ENCODE measurements at places on chromosomes 5 and 9.

GRCh38 chr9:69339620-69340019 is 14.6 kb downstream of the ENTREP1 start:
- no peak for DNase-seq

GRCh38 chr9:63816751-63817621 is 1468.0 kb downstream of the FOXD4L5 start:
- peak; percentile 58 for DNase-seq

DNA sequence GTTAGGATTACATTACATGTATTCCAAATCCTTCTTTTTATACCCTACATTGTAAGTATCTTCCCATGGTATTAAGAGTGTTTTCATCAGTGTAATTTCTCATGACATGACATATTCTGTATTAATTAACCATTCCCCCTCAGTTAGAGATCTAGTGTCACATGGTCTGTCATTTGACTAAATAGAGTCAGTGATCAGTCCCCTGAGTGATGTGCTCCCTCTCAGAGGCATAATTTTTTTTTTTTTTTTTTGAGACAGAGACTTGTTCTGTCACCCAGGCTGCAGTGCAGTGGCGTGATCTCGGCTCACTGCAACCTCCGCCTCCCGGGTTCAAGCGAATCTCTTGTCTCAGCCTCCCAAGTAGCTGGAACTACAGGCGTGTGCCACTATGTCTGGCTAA is 218.6 kb downstream of the TTLL11 start:
- DNase-seq = no peak

DNA sequence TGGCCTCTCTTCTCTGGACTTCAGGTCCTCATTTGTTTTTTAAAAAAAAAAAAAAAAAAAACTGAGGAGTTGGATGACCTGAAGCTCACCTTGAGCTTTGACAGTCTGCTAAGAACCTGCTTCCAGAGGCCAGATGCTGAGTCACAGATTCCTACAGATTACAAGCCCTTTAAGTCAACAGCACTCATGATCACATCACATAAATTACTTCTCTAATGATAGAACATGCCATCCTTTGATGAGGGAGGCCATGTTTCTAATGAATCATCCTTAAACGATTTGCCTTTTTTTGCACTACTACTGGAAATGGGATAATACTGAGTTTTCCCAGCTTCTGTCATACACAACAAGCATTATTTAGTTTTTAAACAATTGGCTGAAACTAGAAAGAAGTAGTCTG is 34.2 kb upstream of the MYOT start:
- no peak for DNase-seq

DNA sequence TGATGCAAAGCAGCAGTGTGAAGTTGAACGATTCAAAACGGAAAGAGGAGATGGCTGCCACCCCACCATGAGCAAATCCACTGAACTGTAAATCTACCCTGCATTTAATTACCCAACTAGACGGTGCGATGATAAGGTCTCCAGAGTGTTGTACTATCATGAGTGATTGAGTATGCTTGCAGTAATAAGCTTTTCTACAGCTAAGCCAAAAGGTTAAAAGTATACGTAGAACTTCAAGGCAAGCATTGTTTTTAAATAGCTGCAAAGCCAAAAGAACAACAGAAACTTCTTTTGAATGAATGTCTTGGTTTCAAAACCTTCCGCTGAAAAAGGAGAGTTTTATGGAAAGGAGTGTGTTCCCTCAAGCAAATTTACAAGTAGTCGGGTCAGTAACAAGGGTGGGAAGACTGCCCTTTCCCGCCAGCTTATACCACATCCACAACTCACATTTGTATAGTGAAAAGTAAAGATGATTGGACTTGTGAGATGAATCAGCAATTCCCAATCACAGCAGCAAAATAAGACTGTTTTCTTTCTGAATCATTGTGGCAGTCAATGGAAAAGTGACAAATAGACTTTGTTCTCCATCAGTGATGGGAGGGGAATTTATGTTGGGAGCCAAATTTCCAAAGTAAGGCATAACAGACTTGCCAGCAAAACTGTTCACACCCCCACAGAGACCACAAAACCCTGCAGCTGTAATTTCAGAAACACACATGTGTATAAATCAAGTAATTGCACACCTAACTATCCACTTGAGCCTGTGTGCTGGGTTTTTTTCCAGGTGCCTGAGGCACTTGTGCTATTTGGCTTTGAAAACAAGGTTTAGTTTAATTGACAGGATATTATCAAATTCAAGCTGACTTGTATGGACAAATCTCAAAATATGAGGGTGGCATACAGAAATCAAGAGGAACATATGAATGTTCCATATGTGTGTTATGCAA is 407.7 kb upstream of the GRAMD2B start:
- DNase-seq = no peak

DNA sequence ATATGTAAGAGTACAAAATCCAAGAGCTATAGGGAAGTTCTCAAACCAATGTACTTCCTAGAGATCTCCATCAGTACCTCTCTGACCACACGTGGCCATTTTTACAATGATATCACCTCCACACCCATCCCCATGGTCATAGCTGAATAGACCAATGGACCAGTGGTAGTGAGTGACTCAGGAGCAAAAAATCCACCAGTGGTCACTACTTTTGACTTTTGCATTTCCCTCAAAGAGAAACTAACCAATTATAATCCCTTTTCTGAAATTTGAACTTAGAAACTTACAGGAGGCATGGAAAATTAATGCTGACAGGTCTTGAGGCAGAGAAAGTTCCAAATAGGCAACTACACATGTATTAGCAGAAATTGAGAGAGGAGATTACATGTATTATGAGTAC is 238.4 kb downstream of the TRPM3 start:
- DNase-seq = no peak

DNA sequence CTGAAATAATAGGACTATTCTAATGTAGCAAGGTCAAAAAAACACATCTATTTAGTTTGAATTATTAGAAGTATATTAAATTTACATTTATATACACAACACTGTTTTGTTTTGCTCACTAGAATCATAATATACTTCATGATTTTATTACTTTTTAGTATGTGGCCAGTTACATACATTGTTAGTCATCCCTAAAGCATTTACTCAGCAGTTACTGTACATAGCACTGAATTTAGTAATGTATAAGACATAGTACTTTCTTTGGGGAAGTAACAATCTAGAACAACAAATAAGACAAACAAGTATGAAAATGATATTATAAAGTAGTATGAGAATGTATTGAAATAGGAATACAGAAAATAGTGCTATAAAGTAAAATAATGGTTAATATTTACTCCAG is 28.2 kb downstream of the ERCC8 start:
- DNase-seq = no peak

DNA sequence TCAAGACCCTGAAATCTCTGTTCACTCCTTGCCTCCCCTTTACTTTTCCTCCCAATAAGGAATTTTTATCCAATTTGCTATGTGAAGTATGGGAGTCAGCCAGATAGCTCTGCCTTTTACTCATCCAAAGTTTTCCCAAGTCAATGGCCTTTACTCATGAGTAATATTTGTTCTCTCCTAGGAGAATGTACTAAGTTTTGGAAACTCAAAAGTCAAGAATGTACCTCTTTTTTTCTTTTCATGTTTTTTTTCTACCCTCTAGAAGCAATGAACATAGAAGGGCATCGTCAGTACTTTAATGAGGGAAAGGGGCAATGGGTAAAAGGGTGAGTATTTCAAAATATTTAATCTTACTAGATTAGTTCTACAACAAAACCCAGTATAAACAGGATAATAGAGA is 140.2 kb upstream of the SGCD start:
- no peak for DNase-seq

- DNase-seq = no peak
These were observed 16.9 kb downstream of the PSMB7 start for GRCh38 chr9:124398191-124398935.

DNA sequence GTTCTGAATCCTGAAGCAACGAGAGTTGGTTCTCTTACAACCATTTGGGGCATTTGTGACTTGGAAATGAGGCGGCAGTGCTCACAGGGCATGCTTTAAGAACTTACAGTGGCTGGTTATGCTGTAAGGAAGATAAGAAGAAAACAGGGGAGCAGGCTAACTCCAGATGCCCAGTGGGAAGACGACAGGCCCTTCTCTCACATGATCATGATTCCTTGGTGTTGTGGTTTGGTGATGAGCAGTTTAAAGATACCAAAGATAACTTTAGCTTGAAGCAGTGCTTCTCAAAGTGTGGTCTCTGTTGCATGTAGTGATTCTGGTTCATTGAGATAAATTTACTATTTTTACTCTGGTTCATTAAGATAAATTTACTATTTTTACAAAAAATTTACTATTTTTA is 2.6 kb upstream of the HABP4 start:
- DNase-seq = no peak

DNA sequence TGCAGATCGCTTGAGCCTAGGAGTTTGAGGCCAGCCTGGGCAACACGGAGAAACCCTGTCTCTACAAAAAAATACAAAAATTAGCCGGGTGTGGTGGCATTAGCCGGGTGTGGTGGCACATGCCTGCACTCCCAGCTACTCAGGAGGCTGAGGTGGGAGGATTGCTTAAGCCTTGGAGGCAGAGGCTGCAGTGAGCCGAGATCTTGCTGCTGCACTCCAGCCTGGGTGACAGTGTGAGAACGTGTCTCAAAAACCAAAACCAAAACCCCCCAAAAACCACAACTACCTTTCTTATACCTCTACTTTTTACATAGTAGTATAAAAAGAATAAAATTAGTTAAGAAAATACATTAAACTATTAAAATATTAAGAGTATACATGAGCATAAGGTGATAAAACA is 121.2 kb downstream of the RAPGEF6 start:
- no peak for DNase-seq

GRCh38 chr5:13648822-13649221 is 295.7 kb downstream of the DNAH5 start:
- DNase-seq = no peak

GRCh38 chr5:132260051-132260450 is 2.6 kb downstream of the PDLIM4 start:
- no peak for DNase-seq

DNA sequence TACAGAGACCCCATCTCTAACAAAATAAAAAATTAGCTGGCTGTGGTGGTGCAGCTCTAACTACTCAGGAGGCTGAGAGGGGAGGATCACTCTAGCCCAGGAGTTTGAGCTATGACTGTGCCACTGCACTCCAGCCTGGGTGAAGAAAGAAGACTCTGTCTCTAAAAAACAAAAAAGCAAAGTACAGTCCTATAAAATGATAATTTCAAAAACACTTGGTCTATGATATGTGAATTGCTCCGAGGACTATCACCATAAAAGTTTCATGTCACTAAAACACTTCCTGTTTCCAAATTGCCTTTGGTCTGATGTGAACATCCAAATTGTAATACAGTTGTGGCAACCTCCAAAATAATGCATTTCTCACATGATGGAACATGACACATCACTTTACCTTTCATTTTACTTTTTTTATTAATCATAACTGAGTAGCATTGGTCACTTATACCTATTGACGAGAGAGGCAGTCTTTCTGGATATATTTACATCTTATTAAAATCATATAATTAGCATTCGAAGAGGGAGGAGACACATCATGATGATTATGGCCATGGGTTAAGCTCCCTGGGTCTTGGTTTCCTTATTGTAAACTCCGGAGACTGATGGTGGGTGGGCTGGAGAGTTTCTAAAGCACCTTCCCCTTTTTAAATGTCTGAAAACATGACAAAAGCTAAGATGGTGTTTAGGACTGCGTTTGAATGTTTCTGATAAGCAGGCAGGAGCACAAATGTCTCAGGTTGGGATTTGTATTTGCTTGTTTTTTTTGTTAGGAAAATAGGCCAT is 25.8 kb upstream of the CD180 start:
- no peak for DNase-seq

DNA sequence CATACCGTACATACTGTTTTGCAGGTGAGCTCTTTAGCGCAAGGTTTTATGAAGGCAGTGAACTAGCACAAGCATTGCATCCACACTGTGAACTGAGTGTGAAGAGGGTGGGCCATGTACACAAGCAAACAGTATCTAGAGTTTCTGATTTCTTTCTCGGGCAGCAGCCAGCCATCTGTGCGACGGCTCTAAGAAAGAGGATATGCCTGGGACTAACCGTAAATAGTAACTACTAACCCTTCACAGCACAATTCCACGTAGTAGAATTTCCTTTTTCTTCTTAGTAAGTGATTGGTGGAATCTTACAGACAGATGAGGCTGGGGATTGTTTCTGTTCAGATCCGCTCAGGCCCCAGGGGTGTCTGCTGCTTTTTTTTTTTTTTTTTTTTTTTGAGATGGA is 89.0 kb downstream of the DRD1 start:
- DNase-seq = no peak

GRCh38 chr5:119342406-119342805 is 13.4 kb upstream of the TNFAIP8 start:
- no peak for DNase-seq

DNA sequence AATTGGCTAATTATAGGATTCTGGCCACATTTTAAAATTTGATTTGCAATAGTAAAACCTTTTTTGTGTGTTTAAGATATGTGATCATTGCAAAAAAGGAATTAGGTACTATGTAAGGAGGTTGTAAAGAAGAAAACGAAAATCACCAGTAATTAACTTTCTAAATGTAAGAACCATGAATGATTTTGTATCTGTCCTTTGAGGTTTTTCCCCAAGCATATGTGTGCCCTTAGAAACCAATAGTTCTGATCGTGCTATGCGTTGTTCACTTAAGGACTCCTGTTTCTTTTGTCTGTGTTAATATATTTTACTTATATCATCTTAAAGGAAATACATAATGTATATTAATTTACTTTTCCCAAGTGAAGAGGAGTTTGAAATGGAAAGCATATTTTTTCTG is 410.2 kb downstream of the PSAT1 start:
- DNase-seq = no peak

GRCh38 chr9:89412541-89412940 is 85.4 kb downstream of the SEMA4D start:
- DNase-seq = no peak

DNA sequence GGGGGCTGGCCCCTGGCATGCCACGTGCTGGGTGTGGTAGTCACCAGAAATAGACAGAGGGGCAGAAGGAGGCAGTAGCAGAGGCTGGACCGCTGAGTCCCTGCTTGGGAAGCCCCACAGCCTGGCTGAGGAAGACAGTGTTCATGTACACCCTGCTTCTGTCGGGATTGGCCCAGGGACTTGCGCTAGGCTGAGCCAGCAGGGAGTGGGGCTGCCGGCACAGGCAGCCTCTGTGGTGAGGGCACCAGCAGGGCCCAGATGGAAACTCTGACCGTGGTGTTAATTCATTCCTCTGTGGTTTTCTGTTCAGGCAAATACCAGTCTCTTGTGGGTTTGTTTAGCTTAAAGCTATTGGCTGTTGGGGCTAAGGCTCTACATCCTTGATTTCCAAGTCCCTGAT is 108.6 kb upstream of the RAD23B start:
- DNase-seq = no peak

GRCh38 chr5:79619854-79620253 is 7.6 kb downstream of the TENT2 start:
- no peak for DNase-seq
